HTR-8/SVneo (cell line): ENCODE measurements at places on chromosomes 2 and 18.

- no peak for DNase-seq
These were observed 60.6 kb downstream of the ZNF385B start for GRCh38 chr2:179800776-179801175.

DNA sequence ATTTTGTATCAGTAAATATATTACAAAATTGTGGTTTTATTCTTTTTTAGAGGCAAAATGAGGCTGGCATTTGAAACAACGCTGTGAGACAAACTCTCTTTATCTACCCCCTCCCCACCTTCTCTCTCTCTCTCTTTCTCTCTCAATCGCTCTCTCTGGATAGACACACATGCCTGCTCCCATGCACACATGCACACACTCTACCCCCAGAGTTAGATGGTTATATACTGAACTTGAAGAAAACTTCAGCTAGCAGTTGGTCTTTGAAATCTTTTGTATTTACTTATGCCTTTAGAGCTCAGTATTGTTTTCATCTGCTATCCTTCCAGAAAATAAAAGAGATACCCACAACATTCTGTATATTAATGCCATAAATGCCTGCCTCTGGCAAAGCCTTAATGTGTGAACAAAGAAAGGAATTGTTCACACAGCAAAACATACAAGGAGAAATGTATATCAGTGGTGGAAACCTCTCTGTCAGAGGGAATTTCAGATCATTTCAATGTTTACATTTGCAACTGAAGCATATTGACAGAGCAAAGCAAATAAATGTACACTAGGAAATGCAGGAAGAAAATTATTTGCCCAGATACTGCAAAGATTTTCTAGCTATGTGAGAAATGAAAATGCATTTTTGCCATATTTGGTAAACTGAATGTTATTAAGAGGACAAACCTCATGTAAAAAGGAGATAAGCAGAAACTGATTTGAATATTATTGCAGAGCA is 217.0 kb upstream of the UBE2E3 start:
- no peak for DNase-seq

DNA sequence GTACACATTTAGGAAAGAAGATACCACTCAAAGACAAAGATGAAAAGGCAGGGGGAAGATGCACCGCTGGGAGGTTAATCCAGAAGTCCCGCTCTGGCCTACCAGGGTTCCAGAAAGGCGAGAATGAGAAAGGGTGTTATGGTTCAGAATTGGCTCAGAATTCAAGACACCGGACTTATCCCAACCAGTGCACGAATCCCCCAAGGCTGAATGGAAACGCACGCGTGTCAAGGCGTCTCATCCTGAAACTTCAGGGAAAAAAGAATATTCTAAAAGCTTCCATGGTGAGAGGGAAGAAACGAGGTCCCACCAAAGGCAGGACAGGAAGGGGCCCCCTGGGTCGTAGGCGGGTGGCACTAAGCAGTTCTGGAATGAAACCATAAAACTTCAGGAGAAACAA is 71.9 kb downstream of the SLC66A2 start:
- no peak for DNase-seq

DNA sequence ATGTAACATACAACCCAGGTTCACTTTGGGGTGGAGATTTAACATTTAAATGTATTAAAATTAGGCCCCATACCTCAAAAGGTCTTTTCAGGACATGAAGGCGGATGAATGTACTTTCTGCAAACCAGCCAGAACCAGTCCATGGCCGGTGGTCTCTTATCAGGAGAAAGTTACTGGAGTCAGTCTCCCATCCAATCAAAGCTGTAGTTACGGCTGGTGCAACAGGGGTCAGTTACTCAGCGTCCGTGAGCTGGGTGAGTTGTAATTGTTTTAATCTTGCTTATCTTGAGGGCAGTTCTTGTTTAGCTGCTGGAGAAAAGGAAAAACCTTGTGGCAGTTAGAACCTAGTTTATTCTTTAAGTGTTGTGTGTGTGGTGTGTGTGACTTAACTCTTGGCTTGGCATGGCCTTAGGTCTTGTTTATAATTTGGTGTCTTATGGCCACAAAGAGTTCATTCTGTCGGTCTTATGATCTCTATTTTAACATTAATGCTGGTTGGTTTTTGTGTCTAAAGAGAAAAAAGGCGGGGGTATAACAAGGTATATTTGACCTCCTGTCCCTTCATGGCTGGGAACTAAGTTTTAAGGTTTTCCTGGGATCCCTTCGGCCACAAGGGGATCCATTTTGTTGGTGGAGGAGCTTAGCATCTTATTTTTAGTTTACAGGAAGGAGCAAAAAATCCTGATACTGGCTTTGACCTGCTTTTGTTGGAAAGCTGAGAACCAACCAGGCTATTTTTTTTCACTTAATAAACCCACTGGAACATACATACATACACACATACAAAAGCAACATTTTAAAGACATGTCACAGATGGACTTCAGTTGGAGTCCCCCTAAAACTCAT is 143.5 kb upstream of the NCK2 start:
- no peak for DNase-seq

- DNase-seq: no peak
These were observed 105.8 kb downstream of the MTCL1 start for GRCh38 chr18:8811115-8811514.

DNA sequence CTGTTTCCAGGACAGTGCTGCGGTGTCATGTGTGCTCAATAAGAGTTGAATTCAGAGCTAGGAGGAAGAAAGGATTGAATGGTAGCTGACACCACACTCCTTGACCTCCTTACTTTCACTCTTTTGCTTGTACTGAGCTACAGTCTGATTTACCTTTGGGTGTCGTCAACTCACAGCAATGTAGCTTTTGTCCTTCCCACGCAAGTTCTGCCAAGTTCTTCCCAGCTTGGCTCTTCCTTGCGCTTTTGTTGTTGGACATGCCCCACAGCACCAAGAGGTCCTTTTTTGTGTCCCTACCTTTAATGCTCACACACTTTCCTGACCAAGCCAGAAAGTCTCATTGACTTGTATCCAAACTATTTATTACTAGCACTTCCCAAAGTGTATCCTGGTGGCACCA is 38.3 kb upstream of the ITGB6 start:
- DNase-seq: no peak

GRCh38 chr2:144560251-144560650 is 40.3 kb upstream of the ZEB2 start:
- DNase-seq: no peak

GRCh38 chr2:20525041-20526035 is 78.5 kb downstream of the RHOB start:
- peak; percentile 20 for DNase-seq

DNA sequence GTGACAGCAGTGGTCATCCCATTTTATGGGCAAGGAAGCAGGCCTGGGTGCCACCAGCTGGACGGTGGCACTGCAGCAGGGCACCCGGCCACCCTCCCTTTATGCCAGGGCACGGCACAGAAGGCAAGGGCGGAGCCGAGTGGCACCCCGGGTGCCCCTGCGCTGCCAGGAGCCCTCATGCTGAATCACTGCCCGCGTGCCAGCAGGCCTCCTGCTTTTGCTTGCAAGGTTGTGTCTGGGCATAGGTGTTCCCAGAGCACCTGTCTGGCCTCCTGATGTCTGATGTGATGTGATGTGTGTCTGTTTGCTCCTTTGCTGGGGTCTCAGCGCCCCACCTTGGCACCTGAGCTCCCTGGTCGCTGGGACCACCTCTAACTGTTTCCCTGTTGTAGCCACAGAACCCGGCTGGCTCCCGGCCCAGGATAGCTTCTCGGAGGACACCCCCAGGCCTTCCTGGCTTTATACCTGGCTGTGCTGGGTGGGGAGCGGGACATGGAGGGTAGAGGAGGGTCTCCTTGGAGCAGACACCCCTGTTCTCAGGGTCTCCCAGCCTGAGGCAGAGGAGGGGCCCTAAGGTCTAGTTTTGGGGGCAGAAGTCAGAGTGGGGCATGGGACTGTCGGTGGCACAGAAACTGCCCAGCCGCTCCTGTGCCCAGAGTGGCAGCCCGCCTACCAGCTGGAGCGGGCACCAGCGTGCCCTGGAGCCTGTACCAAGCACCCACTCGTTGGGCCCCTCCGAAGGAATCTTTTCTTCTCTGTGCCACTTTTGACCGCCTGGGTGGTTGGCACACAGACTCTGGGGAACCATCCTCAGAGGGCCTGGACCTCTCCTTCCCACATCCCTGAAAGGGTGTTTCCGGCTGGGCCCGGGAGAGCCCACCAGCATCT is 3.6 kb downstream of the GPC1 start:
- DNase-seq: no peak
